CD14-positive monocyte (primary cell): ENCODE measurements at places on chromosomes 2 and 18. TPM values are rescaled to one million over a fixed set of nuclear protein-coding genes. Genes with fewer than 3 reads are reported as not detected.

CEP192 gene
- polyA plus RNA-seq, result 3.0 TPM

CXCR4 gene
- polyA plus RNA-seq, result 140 TPM

NAT8 gene
- not detected in 2 replicates for polyA plus RNA-seq

SATB2 gene
- polyA plus RNA-seq, result 0.38 and 0.69 TPM in 2 replicates

TBR1 gene
- not detected in 2 replicates for polyA plus RNA-seq

WBP1 gene
- 109 and 115 TPM in 2 replicates for polyA plus RNA-seq

CMPK2 gene
- 18.1 TPM for polyA plus RNA-seq

MAL gene
- 0.48 TPM for polyA plus RNA-seq

PTPRN gene
- 0.22 TPM in 1 of 2 replicates, not detected in the other for polyA plus RNA-seq

SLC30A3 gene
- not detected for polyA plus RNA-seq

CCDC74A gene
- not detected in 2 replicates for polyA plus RNA-seq

CAPN14 gene
- not detected in 2 replicates for polyA plus RNA-seq

GCG gene
- not detected for polyA plus RNA-seq

DNA sequence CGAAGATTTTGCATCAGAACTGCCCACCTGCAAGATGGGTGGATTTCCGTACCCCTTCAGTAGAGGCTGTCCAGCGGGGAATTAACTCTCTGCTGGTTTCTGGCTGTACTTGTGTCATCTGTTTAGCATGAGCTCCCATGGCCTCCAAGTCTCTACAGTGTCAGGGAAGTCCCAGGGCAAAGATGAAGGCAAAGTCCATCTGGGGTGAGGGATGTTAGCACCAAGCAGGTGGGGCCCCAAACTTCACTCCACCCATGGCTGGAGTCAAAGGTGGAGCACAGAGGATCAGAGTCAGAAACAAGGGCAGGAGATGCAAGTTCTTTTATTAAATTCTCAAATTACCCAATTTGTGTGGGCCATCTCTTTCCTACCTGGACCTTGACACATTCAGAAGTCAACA is 78.0 kb downstream of the TNFRSF11A start:
- no peak for DNase-seq

GRCh38 chr18:44393406-44393805 is 287.3 kb upstream of the SETBP1 start:
- no peak for DNase-seq

- no peak for DNase-seq
Observed at GRCh38 chr2:10264506-10265328, 38.0 kb upstream of the HPCAL1 start.

DNA sequence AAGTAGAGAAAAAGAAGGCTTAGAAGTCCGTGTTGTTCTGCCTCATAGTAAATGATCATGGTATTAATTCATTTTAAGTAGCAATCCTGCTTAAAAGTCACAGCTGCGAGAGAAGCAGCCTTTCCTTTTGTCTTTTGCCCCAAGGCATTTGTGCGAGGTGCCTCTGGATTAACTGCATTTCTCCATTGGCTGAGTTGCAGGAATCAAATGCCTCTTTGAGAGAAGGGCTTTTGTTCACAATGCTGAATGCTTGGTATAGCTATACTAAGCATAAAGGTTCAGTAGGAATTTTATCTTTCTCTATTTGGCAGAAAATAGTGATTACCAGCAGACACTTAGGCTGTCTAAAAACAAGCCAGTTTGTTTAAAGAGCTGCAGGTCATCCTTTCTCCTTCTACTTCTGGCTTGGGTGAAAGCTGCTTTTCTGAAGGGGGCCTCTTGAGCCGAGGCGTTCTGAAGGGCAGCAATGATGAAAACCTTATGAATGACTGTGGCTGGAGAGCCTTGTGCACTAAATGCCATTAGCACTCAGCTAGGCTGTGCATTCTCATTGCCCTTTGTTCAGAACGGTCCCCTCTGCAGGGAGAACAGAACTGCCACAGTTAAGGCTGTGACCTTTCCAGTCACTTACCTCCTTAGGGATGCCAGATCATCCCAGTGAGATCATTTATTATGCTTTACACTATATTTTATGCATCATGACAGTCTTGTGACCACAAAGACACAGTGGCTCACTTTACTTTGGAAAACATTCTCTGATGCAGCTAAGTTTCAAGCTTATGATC is 68.8 kb upstream of the TMEM87B start:
- DNase-seq, result no peak

- no peak for DNase-seq
Observed at GRCh38 chr2:31284107-31284506, 50.2 kb downstream of the EHD3 start.

- DNase-seq, result no peak
Observed at GRCh38 chr2:174794851-174795374, 30.6 kb upstream of the CHRNA1 start.

DNA sequence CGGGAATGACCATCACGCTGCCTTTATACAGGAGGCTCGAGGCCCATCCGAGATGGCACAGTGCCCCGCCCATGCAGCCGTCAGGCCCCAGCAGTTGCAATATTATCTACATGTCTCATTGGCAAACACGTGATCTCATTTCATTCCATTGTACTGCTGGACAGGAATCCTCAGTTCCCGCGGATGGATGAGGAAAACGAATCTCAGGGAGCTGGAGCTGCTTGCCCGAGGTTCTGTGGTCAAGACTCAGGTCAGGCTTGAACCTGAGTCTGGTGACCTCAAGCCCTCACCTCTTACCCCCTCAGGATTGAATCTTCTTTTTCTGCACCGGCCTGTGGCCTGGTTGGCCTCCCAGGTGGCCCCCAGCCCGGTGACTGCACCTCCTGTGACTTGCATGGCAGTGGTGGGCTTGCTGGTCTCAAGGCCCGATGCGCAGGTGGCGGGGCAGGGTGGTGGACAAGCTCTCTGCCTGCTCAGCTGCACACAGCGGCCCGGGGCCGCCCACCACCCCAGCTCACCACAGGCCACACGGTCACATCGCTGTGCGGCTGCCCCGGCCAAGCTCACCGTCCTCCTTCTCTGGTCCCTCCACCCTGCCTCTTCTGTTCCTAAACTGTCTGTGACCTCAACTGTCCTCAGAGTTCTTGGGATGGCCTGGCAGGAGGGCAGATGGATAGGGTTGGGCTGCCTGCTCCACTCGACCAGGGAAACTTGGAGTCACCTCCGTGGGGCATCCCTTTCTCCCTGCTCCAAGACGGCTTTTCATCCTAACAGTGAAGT is 52.0 kb upstream of the HS6ST1 start:
- no peak for DNase-seq

DNA sequence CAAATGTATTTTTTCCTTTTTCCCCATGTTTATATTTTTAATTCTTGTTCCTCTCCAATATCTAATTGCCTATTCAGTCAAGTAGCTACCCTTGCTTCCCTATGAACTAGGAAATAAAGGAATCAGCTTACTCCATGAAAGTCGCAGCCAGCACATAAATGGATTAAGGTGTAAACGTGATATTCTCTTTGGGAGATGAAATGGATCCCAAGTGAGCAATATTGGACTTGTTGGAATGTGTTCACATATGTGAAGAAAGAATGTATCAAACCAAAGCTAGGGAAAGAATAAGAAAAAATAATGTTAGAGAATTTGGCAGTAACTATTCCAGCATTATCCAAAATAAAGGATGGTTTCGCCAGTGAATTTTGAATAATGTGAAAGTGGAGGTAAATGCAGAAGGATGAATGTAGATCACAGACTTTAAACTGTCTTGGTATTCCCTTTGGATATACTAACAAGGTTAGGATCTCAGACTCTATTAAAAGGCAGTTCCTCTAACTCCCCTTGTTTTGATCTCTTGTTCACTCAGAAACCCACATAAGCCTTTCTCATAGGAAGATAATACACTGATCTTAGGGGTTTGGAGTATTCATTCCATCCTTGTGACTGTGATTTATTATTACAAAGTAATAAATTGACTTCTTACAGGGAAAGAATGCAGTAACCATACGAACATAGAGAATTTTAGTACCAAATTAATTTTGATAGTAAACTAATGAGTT is 208.1 kb downstream of the BABAM2 start:
- no peak for DNase-seq

GRCh38 chr18:23228102-23229061 is 93.1 kb downstream of the CABLES1 start:
- peak; percentile 17 for DNase-seq

GRCh38 chr2:229330952-229331351 is 59.9 kb upstream of the PID1 start:
- DNase-seq, result peak; percentile 96

GRCh38 chr2:226780431-226780830 is 19.2 kb downstream of the IRS1 start:
- no peak for DNase-seq

- no peak for DNase-seq
Observed at GRCh38 chr2:130825231-130825965, 11.3 kb upstream of the ARHGEF4 start.

DNA sequence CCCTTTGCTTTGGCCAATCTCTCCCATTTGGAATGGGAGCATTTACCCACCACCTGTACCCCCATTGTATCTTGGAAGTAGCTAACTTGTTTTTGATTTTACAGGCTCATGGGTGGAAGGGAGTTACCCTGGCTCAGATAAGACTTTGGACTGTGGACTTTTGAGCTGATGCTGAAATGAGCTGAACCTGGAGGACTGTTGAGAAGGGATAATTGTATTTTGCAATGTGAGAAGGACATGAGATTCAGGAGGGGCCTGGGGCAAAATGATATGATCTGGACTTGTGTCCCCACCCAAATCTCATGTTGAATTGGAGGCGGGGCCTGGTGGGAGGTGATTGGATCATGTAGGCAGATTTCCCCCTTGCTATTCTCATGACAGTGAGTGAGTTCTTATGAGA is 58.6 kb upstream of the ZFP36L2 start:
- no peak for DNase-seq

- no peak for DNase-seq
Observed at GRCh38 chr2:9547262-9547991, 8.2 kb downstream of the ADAM17 start.

DNA sequence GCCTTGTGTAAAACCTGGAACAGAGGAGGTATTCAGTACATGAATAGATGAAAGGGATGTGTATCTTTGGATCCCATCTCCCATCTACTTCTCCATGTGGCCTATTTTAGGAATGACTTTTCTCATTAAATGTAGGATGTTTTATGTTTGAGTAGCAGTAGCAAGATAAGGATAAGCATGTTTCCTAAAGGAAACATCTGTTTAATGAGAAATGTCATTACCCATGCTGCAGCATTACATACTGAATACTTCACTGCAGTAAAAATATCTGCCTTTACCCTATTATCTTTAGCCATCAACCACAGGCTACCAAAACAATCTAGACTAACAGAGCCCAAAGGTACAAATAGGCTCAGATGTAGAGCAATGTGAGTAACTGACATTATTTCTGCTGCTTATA is 419.2 kb upstream of the CYRIA start:
- no peak for DNase-seq

GRCh38 chr2:38076152-38076709 is 280 bp upstream of the CYP1B1 start:
- DNase-seq, result peak; percentile 82

GRCh38 chr2:19026261-19026660 is 332.2 kb downstream of the OSR1 start:
- no peak for DNase-seq

DNA sequence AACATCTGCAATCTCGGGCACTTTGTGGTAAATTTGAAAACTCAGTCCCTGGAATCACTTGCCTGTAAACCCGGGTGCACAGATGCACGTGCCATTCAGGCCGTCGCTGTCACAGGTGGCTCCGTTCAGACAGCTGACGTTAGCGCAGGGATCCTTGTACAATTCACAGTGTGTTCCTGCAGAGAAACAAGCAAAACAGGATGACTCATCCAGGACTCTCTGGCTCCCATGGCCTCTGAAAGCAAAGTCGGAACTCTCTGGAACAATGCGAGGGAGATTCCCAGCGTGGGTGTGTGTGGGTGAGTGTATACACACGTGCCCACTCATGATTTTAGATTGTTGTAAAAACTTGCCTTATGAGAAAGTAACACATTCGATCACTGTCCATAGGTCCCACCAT is 136.1 kb upstream of the PID1 start:
- DNase-seq, result peak; percentile 78

DNA sequence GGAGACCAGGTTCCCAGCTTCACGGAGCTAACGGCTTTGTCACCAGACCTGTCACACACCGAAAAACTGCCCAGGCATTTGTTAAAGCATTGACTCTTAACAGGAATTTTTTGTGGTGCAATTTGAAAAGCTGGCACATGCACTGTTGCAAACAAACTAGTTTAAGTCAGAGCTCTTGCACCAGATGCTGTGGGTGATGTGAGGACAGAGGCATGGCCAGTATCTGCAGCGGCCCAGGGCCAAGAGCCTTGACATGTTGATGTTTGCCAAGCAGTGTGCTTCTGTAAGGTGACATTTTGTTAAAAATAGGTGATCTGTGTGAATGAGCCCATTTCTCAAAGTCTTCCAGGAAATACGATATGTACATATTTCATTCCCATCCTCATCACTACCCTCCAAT is 142.5 kb downstream of the MTCL1 start:
- DNase-seq, result no peak

- peak; percentile 80 for DNase-seq
Observed at GRCh38 chr18:77108001-77108692, 24.4 kb downstream of the MBP start.

GRCh38 chr18:49869354-49869753 is 56.0 kb upstream of the ACAA2 start:
- no peak for DNase-seq

- DNase-seq, result no peak
Observed at GRCh38 chr2:61356958-61357350, 113.9 kb downstream of the USP34 start.

- no peak for DNase-seq
Observed at GRCh38 chr18:36350251-36350651, 52.7 kb downstream of the FHOD3 start.

DNA sequence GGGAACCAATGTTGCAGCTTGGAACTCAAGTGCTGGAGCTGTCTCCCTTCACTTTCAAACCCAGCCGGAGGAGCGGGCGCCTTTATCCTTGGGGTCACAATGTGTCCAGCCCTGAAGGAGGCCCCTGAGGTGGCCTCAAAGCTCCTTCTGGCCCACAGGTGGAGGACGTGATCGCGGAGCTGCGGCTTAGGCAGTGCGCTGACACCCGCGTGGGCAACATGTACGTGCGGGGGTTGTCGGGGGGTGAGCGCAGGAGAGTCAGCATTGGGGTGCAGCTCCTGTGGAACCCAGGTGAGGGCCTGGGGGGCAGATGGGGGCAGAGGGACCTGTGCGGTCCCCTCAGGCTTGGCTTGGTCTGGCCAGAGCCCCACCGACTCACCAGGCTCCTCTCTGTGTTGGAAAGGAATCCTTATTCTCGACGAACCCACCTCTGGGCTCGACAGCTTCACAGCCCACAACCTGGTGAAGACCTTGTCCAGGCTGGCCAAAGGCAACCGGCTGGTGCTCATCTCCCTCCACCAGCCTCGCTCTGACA is 13.5 kb downstream of the ABCG8 start:
- no peak for DNase-seq

DNA sequence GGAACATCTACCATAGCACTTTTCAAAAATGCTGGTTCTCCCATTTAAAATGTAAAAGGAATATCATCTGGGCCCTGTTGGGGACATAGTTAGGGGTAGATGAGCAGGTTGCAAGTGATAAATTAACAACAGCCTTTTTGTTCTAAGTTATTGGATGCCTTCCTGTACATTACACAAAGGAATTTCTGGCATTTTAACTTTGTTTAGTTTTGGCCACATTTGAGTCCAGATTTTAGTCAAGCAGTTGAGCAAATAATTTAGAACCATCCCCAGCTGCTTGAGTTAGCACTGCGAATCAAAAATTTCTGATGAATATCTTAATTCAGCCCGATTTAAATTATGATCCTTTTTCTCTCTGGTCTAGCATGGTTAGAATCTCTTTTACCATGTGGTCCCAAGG is 124.4 kb downstream of the TTC27 start:
- DNase-seq, result no peak

GRCh38 chr2:227411320-227411989 is 23.7 kb upstream of the SCYGR1 start:
- DNase-seq, result peak; percentile 49

GRCh38 chr18:7830468-7830867 is 263.4 kb downstream of the PTPRM start:
- no peak for DNase-seq
